ENCODE measurements at places on chromosomes 16 and 17.

DNA sequence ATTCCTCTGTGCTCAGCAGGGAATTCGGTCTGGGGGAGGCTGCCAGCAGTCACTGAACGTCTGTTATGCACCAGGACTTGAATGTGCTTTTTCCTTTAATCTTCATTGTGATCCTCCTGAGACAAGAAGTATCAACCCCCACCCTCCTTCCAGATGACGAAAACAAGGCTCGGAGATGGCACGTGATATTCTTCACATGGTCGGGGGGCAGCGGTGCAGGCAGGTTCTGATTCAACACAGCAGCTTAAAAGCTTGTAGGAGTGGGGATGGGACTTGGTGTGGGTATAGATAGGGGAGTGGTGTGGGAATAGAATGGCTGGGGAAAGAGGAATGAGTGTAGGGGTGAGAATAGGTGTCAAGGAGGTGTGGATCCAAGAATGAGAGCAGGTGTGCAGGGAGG is 6.4 kb downstream of the NECAB2 start:
- no peak for DNase-seq

GRCh38 chr17:18965530-18966236 is 13.7 kb downstream of the SLC5A10 start:
- DNase-seq, result no peak

DNA sequence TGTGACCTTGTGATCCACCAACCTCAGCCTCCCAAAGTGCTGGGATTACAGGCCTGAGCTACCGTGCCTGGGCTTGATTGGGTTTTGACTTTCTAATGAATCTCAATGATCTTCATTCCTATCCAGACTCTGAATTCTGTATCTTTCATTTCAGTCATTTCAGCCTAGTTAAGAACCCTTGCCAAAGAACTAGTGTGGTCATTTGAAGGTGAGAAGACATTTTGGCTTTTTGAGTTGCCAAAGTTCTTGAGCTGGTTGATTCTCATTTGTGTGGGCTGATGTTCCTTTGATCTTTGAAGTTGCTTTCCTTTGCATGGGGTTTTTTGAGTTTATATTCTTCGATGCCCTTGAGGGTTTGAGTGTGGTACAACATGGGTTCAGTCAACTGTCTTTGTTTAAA is 30.6 kb upstream of the TEKT1 start:
- no peak for DNase-seq

GRCh38 chr16:86611525-86611855 is 33.1 kb downstream of the FOXL1 start:
- no peak for DNase-seq

- no peak for DNase-seq
These were observed 1.3 kb downstream of the NKD1 start for GRCh38 chr16:50549561-50549915.

DNA sequence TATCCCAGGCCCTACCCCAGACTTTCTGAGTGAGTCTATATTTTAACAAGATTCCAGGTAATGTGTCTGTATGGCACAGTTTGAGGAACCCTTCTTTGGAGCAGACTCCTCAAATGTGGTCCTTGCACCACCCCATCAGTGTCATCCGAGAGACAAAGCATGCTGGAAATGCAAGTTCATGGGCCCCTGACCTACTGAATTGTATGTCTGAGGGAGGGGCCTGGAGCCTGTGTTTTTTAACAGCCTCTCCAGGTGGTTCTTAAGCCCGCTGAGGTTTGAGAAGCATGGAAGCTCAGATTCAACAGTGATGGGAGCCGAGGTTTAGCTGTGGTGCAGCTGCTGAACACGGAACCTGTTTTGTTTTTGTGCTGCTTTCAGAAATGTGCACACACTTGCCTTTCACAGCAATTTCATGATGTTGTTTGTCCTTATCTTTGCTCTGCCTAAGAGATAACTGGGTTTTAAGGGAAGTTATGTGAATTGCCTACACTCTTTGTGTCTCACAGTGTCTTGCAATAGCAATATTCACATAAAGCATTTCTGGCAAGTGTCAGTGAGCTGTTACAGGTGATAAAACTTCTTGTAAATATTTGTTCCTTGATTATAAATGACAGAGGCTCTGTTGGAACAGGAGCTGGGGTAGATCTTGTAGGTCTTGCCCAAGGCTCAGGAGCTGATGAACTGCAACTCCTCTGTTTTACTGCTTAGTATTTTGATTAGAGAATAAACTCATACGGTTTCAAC is 32.0 kb upstream of the IL34 start:
- no peak for DNase-seq

DNA sequence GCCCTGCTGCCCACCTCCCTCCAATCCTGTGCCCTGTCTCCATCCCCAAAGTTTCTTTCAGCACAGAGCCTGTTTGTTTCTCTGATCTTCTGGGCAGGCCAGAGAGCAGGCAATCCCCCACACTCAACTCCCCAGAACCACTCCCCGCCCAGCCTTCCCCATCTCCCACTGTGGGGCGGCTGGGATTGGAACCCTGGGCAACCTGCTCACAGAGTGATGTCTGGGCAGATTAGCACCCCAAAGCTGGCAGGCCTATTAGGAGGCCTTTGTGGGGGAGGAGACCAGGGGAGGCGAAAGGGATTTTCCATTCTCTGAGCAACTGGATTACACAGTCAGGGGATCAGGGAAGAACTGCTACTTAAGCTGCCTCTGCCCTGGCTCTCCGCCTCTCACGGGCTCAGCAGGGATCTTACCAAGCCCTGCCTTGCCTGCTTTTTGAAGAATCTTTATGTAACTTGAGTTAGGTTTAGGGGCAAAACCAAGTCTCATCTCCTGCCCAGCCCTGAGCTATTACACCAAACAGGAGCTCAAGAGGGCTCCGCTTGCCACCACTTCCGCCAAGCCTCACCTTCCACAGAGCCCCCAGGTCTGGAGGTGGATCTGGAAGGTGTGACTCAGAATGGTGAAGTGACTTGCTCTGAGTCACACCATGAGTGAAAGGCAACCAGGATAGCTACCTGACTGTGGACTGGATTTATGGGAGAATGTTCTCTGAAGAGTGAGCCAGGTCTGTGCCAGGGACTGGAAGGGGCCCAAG is 16.0 kb upstream of the LHX1 start:
- DNase-seq, result no peak

DNA sequence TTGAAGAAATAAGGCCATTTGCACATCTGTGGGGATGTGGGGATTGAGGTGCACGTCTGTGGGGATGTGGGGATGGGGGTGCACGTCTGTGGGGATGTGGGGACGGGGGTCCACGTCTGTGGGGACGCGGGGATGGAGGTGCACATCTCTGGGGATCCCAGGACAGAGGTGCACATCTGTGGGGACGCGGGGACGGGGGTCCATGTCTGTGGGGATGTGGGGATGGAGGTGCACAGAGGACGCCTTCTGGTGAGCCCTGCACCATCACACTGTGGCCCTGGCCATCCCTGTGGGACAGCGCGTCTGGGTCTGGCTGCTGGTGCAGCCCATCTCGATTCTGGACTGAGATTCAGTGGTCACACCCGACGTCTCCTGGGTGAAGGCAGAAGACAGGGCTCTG is 161.4 kb downstream of the LAT start:
- no peak for DNase-seq

DNA sequence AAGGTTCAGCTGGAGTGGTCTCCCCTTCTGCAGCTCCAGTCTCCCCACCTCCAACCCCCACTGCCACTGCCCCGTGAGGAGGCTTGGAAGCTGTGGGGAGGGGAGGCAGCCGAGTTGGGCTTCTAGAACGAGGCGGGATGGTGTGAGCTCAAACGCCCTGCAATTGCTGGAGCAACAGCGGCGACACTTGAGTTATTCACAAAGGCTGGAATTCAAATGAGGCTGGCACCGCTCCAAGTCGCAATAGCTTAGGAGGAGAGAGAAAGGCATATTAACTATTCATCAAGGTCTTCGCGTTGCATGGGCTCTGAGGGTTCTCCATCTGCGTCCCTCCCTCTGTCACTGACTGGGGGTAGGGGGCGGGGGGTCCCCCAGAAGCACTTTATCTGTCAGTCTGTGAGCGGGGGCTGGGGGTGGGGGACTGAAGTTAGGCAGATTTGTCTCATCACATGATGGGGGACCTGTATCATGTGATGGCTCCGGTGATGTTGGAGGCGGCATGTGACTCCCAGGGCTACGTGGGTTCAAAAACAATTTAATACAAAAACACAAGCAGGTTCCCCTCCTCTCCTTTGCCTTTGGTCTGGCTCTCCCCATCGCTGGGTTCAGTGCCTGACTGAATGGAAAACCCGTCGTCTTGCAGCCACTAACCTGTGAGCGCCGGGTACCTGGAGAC is 70.5 kb downstream of the RBBP6 start:
- no peak for DNase-seq

DNA sequence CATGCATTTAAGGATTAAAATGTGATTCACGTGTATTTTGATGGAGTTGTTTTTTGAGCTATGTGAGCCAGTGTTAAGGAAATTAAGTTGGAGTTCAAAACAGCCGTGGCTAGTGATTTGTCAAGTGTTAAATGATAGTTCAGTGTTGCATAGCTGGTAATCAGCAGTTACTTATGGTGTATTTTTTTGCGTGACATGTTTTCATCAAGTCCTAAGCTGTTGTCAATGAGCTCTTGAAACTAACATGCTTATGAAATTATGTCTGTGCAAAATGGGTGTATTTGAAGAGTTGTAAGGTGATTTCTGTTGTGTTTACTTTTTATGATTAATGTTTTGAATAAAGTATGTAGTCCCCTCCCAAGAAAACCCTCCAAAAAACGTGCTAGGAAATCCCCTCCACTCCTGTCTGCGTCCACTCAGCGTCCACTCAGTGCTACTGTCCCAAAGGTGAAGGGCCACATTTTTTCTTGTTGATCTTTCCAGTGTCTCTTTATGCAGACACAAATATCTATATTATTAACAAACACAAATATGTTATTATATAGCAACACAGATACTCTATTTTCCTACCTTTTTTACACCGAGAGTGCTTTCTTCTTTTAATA is 30.0 kb downstream of the USP10 start:
- DNase-seq, result no peak

DNA sequence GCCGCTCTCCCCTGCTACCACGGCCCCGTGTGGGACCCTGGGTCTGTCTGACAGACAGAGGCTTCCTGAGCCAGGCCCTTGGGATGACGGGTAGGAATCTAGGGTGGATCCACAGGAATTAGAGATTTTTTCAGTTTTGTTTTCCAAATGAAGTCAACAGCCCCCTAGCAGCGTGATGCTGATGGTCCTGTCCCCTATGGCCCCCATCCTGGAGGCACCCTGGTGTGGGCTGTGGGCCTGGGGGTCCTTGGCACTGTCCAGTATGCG is 15.5 kb downstream of the CENPX start:
- no peak for DNase-seq

All from CMK (cell line).